ENCODE measurements at places on chromosomes 2 and 18.

- DNase-seq: no peak
These were observed 804.9 kb upstream of the SALL3 start for GRCh38 chr18:78174737-78175136.

- DNase-seq: no peak
These were observed 46.3 kb upstream of the VIT start for GRCh38 chr2:36650031-36650829.

DNA sequence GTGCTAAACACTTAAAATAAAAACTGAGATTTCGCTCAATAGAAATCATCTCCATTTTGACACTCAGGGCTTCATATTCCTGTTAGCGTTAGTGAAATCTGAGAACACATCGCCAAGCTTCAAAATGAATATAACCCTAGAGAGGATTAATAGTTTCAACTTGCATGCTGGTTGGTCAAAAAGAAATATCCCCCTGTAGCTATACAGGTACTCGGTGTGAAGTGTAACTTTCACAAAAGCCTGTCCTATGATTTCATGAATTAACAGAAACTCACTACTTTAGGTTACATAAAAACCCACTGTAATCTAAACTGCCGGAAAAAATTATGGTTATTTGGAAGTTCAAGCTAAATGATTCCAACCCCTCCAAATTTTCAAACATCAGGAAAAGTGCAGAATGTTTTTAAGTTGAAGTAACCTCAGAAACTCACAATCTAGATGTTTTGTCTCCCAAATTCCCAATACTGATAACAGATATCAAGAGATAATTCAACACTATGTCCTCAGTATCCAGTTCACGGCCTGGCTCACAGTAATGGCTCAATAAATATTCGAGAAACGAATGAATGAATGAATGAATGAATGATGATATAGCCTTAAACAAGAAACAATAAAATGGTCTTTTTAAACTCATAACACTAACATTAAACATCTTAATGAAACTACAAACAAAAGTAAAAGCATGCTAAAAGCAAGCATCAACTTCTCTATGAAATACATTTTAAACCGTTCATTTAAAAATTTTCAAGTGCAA, 2.5 kb downstream of the TLK1 start:
- DNase-seq: no peak

DNA sequence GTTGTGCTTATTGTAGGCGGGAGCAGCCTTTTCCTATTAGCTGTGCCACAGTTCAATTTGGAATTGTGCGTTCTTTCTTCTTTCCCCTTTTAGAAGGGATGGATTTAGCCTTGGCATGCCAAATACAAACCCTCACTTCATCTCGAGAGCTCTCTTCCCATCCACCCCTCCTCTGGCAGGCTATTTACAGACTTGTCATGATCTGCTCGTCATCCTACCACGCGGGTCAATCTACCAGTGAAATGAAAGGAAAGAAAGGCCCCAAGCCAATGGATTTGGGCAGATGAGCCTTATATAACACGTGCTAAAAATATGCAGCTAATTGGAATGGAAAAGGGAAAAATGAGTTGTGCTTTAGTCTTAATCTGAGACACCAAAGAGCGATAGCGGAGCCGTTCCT, 277.5 kb downstream of the PRKCE start:
- DNase-seq: no peak

- no peak for DNase-seq
These were observed 26.0 kb upstream of the AMMECR1L start for GRCh38 chr2:127911737-127912136.

DNA sequence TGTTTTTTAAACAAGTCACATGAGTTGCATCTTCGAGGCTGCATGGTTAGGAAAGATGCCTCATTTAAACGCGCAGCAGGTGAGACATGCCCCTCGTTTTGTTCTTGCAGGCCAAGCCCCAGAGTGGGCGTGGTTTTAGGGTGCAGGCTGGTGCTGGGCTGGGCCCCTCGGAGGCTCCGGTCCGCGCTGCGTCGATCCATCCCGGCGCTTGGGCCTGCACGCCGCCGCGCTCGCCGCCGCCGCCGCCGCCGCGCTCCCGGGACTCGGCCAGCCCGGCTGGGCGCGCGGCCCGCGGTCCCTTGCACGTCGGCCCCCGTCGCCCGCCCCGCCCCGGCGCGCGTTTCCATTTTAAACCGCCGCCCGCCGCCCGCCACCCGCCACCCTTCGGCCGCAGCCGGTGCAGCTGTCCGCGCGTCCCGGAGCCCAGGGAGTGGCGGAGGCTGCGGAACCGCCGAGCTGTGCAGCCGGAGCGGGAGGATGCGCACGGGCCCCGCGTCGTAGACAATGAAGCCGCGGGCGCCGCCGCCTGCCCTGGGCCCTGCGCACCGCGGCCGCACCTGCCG, 175.5 kb downstream of the AGAP1 start:
- DNase-seq: no peak

GRCh38 chr2:27019931-27020855, 12.6 kb upstream of the TMEM214 start:
- no peak for DNase-seq

GRCh38 chr18:45828917-45829811, 3.7 kb downstream of the SIGLEC15 start:
- DNase-seq: no peak

DNA sequence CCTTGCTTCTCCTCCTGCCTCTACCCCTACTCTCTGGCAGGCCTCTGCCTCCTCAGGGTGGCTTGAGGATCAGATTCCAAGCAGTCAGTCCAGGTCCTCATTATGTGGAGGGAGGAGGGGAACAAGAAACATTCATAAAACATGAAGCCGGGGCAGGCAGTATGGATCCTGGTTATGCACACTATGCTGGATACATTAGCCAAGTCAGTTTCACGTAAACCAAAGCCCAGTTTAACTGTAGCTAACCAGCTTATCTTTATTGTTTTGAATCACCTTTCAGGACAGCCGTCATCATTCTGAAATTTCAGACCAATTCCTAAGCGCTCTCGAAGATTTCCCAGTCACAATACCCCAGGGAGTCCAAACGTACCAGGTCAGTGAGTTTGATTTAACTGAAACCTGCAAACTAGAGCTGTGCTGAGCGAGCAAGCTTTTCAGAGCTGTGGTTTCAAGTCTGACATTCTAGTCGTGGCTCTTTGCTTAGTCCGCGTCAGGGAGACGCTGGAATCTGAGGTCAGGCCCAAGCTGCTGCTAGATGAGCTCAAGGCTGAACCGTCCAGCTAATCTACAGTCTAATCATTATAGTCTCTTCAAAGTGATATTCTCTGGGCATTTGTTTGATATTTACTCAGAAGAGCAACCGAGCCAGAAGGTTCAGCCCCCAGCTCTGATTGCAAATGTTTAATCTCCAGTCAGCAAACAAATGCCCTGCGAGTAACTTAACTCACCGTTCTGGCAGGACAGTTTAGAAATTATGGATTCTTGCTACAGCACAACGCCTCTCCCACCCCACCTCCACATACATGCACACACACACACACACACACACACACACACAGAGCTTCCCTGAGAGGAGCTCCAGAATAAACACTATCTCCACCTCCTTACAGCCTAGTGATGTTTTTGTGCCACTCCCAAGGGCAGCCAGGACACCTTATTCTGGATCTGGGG, 63.8 kb upstream of the BZW1 start:
- no peak for DNase-seq

DNA sequence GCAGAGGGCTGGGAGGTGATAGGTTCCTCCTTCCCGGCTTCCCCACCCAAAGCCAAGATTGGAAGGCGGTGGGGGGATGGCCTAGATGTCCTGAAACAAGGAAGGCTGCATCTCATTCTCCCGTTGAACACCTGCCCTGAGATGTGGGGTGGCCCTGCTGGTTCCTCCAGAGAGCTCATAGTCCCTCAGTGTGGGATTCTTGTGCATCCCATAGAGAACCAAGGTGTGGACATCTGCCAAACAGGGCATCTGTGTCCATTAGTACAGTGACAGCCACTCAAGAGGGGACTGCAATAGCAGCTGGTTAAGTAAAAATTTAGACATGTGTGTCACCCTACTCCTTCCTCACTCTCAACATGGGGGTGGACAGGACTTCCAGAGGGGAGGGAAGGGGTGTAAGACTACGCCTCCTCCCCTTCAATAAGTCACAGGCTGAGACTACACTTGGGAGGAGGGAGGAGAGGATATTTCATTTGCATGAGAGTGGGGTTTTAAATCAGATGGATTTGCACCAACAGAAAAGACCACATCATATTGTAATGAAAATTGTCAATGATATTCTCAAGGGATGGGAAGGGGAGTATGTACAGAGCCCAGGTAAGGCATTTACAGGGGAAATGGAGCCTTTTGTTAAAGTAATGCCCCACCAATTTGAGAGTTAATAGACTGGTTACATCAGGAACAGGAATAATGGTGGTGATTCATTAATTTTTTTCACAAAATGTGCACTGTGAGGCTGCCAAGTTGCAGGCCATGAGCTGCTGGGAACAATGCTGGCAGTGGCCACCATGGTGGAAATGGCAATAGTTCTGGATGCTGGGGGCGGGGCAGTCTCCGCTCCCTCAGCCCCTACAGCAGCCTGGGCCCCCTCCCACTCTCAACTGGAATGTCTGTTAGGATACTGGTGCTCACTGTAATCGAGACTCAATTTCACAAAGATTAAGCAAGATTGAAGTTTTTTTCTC, 80.6 kb downstream of the TEX51 start:
- no peak for DNase-seq

GRCh38 chr2:109429567-109430328, 184.0 kb downstream of the SEPTIN10 start:
- no peak for DNase-seq

Measured in stimulated activated CD8-positive, alpha-beta memory T cell treated with anti-CD3 and anti-CD28 coated beads, Interleukin-15, amount 100 ng/mL, for 4 hours (primary cell).